T-helper 2 cell treated with Interferon-gamma antibody and Interleukin-4, amounts not matched to agents 5 μg/mL and 100 μg/mL, for 36 hours (primary cell): ENCODE measurements at places on chromosomes 12 and 14.

GRCh38 chr14:52031781-52032180, 37.1 kb downstream of the NID2 start:
- DNase-seq: no peak

- DNase-seq: no peak
These were observed 53.5 kb downstream of the SLC38A6 start for GRCh38 chr14:61034416-61035120.

- no peak for DNase-seq
These were observed 377.1 kb upstream of the KITLG start for GRCh38 chr12:88957358-88957757.

DNA sequence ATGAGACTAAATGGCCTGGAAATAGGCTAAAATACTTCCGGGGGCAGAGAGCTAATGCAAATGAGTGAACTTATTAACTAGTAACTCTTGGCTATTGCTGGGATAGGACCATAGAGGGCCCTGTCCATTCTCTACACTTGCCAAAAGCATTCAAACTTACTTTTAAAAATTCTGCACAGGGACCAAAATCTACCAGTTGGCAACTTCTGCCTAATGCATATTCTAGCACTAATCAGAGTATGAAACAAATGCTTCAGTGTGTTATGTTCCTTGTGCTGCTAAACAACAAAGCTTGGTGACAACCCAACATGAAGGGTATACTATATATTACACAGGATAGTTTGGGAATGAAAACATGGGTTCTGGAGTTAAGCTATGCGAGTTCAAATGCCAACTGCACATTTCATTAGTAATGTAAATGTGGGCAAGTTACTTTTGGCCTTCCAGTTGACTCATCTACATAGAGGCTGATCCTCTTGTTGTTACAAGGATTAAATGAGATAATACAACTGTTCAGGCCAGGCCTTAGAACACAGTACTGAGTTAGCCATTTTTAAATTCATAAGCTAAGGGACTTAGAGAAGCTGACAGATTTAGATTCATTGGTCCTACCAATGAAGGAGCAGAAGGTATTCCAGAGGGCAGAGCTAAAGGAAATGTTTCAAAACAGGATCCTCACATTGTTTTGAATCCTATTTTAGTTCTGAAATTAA, 32.4 kb downstream of the HIGD1C start:
- no peak for DNase-seq

GRCh38 chr14:90846511-90846910, 30.3 kb upstream of the TTC7B start:
- DNase-seq: no peak

DNA sequence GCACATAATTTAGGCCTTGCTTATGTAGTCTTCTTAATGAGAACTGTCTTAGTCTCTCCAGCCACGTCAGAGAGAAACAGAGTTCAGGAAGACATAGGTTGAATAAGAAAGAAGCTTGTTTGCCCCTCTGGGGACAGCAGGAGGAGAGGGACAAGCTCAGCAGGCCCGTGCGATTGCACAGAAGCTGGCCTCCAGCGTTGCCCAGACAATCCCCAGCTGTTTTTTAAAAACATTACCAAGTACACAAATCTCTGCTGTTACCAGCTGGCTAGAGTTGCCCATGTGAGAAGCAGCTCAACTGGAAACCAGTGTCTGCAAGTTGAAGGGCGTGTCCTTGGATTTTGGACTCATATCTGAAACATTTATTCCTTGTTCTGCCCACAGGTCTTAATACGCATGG, 232.6 kb downstream of the EFCAB11 start:
- no peak for DNase-seq

DNA sequence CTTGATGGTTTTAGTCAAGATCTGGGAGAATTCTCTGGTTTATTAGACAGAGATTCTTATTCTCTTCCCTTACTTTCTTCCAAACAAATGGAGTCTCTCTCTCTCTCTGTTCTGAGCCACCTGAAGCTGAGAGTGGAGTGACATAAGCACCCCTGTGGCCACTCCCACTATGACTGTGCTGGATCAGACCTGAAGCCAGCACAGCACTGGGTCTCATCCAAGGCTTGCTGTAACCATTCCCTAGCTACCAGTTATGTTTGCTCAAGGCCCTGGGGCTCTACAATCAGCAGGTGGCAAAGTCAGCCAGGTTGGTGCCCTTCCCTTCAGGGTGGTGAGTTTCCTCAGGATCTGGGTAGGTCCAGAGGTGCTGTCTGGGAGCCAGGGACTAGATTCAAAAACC, 568.5 kb downstream of the AACS start:
- no peak for DNase-seq
